Colonic mucosa (tissue), 4 donors: ENCODE measurements at places on chromosomes 6 and 20. TPM values are rescaled to one million over a fixed set of nuclear protein-coding genes. Genes with fewer than 3 reads are reported as not detected.

The OXT gene
- total RNA-seq: not detected

The SLC35B2 gene
- total RNA-seq: 42.7 TPM

The JARID2 gene
- total RNA-seq: 10.7 TPM

The GSTA1 gene
- total RNA-seq: 8.1 TPM

The PABPC1L gene
- 36.3 TPM for total RNA-seq

The MATN4 gene
- not detected for total RNA-seq
